ENCODE measurements at places on chromosomes 1 and 21. TPM values are rescaled to one million over a fixed set of nuclear protein-coding genes. Genes with fewer than 3 reads are reported as not detected.

Gene PPIAL4G
- 1.3 TPM for total RNA-seq

- no peak for DNase-seq
Measured at GRCh38 chr1:88321706-88322105, 362.4 kb upstream of the PKN2 start.

- no peak for DNase-seq
Measured at GRCh38 chr1:99326215-99326949, 62.1 kb downstream of the PLPPR4 start.

DNA sequence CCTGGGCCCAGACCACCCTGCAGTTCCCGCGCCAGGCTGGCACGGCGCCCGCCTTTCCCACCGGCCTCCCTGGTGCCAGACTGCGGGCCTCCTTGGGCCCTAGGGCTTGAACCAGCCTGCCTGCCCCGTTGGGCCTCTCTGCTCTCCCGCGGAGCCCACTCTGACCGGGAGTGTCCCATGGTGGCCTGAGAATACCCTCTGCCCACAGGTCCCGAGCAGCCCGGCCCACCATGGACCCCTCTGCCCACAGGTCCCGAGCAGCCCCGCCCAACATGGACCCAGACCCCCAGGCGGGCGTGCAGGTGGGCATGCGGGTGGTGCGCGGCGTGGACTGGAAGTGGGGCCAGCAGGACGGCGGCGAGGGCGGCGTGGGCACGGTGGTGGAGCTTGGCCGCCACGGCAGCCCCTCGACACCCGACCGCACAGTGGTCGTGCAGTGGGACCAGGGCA is 7.9 kb downstream of the MIB2 start:
- DNase-seq: no peak

Gene PRKAA2
- total RNA-seq: 23.8 TPM

GRCh38 chr1:101587741-101588140 is 350.9 kb downstream of the S1PR1 start:
- no peak for DNase-seq

DNA sequence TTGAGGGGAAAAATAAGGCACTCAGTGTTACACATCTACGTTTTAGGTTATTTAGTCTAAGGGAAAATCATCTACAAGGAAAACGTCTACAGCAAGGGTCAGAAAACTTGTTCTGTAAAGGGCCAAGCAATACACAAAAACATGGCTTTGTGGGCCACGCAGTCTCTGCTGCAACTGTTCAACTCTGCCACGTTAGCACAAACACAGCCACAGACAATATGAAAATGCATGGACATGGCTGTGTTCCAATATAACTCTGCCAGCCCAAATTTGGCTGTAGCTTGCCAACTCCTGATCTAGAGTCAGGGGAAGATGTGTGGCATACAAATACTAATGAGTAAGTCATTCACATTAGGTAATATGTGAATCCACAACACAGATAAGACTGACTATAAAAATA is 40.7 kb downstream of the COA6 start:
- DNase-seq: no peak

GRCh38 chr1:177442584-177442983 is 271.8 kb downstream of the BRINP2 start:
- no peak for DNase-seq

- DNase-seq: no peak
Measured at GRCh38 chr21:42624095-42624790, 29.2 kb upstream of the PDE9A start.

DNA sequence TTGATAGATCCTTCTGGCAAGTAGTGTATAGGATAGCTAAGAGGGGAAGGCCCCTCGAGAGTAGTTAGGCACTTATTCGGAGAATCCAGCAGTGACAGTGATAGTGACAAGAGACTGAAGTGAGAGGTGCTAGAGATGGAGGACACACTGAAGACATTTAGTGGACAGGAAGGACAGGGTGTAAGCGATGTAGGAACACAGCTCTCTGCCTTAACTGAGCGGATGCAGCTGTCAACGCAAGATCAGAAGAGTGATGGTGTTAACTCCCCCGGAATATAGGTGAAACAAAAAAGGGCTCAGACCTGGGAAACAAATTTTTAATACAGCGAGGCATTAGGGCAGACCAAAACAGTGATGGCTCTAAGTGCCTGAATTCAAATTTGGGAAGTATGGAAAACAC is 15.8 kb downstream of the SOD1 start:
- no peak for DNase-seq

Gene SUSD4
- 25.3 TPM for total RNA-seq

Measured in cerebellum (tissue), 4 donors.